A549 treated with Hydrocortisone at 1 μM for 4 hours (cell line): ENCODE measurements at places on chromosomes 4 and X. TPM values are rescaled to one million over a fixed set of nuclear protein-coding genes. Genes with fewer than 3 reads are reported as not detected.

Gene RPS6KA3
- total RNA-seq = 36.6 to 52.1 TPM (median 44.9 TPM) in 5 replicates

Gene MAPK10
- 0.23 to 0.74 TPM (median 0.53 TPM) in 5 replicates for total RNA-seq

Gene AMELX
- total RNA-seq = not detected in 5 replicates

Gene FUNDC1
- total RNA-seq = 23.3 to 28.4 TPM (median 25.3 TPM) in 5 replicates

Gene FGFR3
- total RNA-seq = 1.6 to 2.4 TPM (median 2.0 TPM) in 5 replicates

Gene WAS
- total RNA-seq = 0.20 to 0.61 TPM (median 0.28 TPM) in 5 replicates

Gene GPR101
- total RNA-seq = not detected in 5 replicates

Gene SLC25A53
- 3.7 to 5.8 TPM (median 4.0 TPM) in 5 replicates for total RNA-seq

Gene TRPC3
- total RNA-seq = 0.08 to 0.12 TPM (median 0.10 TPM) in 3 of 5 replicates, not detected in the others

Gene TLL1
- total RNA-seq = 0.13 to 0.22 TPM (median 0.21 TPM) in 5 replicates
